ENCODE measurements at places on chromosomes 7 and 10.

DNA sequence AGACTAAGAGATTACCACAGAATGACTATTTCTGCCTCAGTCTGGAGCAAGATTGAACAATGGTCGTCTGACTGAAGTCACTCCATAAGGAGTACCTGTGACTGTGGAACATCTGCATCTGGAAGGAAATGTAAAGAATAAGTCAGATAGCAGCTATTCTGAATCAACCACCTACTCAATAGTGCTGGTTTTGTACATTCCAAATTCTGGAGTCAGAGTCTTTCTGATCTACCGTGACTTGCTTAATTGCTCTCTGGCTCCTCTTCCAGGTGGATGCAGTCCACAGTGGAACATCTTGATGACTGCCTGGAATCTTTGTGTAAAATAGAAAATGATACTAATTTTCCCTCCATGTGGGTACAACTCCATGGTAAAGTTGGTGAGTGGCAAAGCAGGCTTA is 156.3 kb upstream of the SEMA3C start:
- DNase-seq: no peak

DNA sequence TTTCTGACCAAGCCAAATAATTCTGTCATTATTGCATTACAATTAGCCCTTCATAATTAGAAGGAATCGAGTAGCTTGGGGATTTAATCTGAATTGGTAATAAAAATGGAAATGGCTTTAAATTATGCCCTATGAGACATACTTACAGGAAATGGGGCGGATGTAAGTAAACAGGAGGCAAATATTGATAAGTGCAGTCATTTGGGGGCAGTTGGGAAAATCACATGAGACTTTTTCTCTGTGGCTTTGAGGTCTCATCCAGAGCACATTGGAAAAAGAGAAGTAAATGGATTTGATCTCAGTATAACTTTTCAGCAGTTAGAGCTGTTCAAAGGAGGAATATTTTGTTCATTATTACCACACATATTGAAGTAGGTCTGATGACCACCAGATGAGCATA is 307.8 kb upstream of the POM121L12 start:
- DNase-seq: no peak

DNA sequence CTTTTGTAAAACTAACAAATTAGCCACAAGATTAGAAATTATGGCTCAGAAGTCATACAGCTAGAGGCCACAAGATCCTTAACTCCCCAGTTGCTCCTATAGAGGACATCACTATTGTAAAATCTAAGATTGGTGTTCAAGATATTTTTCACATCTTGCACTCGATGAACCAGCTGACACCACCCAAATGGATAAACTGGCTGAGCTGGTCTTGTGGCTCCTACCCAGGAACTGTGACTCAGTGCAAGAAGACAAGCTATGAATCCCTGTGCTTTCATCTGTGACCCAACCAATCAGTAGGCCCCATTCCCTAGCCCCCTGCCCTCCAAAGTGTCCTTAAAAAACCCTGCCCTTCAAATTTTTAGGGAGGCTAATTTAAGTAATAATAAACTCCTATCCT is 27.9 kb upstream of the R3HCC1L start:
- no peak for DNase-seq

DNA sequence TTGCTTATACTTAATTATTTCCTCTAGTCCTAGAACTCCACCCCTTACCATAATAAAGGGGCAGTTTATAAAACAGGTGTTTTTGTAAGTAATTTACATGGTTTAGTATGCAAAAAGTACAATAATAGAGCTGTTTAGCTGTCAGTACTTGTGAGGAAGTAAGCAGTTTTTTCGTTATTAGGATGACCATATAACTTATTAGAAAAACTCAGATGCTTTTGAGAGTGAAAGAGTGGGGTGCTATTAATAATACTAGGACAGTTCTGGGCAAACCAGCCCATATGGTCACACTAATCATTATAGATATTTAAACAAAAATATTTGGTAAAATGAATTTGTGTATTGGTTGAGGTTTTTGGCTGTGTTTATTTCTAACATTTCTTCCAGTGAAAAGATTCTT is 201.9 kb upstream of the KAT6B start:
- no peak for DNase-seq

DNA sequence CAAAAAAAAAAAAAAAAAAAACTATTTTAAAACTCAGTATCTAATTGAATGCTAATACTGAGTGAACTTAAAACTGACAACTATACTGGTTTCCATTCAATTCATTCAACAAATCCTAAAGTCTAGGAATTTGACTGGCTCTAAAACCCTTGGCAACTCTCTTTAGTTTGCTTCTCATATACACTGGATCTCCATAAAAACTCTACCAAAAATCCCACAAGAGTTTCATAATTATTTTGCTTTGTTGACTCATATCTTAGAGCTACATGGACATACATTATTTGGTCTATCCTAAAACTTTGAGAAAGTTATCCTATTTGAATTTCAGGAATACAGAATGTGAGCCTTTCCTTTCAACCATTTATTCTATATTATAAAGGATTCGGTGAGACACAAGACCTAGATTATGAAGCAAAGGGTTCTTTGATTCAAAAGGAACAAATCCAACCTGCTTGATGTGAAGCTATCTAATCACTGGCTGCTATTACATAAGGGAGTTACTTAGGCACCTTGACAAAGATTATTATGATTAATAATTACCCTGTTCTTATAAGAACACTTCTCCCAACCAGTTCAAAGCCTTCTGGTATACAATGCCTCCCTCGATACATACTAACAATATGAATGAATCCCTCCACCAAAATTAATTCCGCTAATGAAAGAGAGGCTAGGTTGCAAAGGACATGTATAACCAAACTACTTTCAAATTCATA is 15.8 kb upstream of the KMT2E start:
- DNase-seq: no peak

GRCh38 chr10:24446739-24447138 is 237.8 kb downstream of the KIAA1217 start:
- DNase-seq: no peak

DNA sequence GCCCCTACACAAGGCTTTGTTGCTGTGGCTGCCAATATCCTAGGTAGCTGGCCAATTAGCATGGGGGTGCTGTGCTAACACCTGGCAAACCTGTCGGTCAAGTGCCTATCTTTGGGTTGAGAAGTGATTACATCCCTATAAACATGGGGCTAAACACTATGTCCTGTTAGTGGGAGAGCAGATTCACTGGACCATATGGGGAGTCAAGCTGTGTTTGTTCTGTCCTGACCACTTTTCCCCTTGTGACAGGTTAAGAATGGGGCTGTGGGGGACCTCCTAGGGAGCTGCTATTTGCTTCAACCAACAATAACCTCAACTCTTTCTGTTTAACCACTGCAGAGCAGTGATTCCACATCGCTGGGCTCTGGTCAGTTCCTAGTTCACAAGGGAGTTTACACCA is 151.5 kb upstream of the AOAH start:
- DNase-seq: peak; percentile 43

DNA sequence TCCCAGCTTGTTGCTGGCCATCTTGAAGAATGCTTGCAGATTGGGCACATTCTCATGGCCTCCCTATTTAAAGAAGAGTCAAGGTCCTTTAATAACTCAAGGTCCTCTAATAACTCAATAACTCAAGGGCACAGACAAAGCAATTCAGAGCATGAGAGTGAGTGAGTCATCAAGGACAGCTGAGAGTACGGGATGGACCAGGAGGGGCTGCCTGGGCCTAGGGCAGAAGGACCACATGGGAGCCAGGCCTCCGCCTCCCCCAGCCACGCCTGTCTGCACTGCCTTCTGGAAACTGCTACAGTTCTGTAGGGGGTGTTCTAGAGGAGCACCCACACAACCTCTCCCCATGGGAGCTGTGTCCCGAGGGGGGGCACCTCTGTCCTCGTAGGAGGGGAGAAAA is 48.9 kb downstream of the ZNF503 start:
- no peak for DNase-seq

- DNase-seq: no peak
These were observed 176.0 kb upstream of the NAMPT start for GRCh38 chr7:106460792-106461254.

DNA sequence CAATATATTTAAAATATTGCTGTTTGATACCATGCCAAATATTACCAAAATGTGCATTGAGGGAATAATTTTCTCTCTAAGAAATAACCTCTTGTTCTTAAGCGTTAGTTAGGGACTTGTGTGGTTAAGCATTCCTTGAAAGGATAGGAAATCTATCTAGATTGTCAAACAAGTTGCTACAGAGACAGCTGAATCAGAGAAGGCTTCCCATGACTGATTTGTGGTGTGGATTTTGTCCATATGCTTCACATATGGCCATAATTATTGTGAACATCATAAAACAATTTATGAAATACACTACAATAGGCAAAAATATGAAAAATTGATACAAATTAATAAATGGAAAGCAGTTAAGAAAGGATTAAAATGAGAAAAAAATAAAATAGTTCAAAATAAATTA is 96.3 kb downstream of the GNAT3 start:
- no peak for DNase-seq

DNA sequence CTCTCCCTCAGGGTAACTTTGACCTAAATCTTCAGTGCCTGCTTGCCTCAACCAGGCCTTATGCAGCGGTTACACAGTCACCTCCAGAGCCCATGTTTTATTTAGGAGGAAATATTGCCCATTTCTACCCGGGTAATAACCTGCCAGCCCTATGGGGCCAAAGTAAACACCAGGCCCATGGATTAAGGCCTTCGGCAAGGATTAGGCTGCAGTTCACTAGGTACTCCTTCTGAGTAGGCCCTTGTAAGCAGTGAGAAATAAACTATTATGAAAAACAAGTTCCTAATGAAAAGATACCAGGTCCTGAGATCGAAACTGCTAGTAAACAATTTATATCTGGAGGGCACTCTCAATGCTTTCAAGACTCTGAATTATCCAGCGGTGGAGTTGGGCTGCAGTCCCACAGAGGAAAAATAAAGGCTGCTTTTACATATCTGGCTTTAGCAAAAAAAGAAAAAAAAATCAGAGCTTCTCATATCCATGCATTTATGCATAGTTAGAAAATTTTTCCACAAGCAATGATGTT is 3.7 kb upstream of the HOXA10 start:
- DNase-seq: no peak

DNA sequence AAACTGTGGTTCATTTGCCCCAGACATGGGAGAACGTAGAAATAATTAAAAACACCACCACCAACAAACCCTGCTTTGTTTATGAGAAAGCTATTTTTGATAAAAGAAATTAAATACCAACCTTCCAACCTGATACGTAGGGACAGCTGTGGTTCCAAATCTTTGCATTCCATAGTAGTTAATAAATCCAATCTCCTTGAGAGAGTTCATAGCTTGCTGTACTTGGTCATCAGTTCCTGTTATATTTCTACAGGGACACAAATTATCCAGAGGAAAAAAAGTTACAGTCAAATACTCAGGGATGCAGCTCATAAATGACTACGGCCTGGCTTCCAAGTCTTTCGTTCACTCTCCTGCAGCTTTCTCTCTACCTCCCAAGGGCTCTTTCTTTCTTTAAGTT is 41.1 kb downstream of the PUS7 start:
- no peak for DNase-seq

DNA sequence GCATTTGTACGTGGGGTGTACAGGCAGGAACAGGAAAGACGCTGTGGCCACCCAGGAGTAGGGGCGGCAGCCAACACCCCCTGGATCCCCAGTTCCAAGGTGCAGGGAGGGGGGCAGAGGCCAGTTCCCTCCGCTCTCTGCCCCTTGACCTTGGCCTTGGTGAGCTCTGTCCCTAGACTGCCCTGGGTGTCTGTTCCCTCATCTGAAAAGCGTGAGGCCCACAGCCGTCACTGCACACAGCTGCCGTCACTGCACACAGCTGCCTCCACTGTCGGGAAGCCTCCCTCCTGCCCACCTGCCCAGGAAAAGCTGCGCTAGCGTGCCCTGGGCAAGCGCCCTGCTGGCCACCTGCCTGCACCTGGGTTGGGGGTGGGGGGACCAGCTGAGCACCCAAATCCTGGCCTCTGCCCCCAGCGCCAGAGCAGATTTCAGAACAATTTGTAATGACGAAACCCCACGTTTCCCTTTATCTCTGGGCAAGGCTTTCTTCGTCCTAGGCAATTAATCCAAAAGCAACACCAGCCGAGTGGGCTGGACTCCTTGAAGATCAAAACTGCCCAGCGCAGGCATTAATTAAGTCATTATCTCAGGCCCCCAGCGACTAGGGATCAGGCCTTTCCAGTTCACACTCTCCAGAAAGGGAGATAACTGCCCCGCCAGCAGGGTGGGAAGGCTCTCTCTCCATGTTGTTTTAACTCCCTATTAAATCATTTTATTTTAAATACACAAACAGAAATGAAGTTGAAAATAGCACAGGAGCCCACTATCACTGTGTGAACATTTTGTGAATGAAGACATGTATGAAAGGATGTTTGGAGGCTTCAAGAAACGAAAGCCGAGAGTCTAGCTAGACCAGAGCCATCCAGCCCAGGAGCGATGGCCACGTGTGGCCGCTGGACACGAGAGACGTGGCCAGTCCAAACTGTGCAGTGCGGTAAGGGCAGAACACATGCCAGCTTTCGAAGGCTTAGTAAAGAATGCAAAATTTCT is 4.0 kb upstream of the PDGFA start:
- DNase-seq: no peak

DNA sequence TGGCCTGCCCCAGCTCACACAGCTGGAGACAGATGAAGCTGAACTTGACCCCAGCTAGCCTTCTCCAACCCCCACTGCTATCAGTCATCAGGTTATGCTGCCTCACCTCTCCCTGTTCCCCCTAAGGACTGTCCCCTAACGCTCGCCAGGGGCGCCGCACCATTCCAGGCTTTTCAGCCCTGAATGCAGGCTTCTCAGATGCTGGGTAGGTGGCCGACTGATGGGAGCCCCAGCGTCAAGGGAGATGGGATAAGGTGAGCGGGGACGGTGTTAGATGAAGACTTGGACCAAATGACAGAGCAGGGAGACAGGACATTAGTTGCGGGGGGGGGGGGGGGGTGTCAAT is 15.8 kb upstream of the OPALIN start:
- no peak for DNase-seq

DNA sequence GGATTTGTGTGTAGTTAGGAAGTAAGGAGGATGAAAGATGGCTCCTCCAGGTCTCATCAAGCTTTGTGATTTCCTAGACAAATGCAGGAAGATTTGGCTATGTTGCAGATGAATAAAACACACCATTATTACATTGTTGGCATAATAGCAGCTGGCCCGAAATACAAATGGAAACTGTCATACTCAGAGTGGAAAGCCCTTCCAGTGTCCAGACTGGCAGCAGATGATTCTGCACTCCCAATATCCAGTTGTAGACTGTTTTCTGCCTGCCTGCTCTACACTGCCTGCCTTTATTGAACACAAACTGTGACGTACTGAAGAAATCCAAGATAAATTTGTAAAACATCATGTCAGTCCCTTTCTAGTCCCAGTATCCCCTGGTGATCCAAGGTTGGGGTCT is 99.7 kb upstream of the FZD1 start:
- DNase-seq: no peak

DNA sequence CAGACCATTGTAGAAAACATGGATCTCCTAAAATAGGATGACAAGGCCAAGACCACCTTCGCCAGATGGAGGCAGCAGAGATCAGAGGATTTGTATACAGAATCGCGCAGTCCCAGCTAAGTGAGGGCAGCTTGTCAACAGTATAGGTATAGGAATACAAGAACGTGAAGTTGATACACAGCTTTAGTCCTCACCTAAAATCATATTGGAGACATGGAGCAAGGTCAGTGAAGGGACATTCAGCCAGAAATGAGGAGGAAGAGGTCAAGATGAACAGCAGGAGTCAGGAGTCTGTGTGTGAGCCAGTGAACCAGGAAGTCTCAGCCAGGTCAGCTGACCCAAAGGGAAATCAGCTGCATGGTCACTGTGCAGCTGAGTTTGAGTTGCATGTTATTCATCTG is 263.4 kb upstream of the PRKCQ start:
- DNase-seq: no peak

- DNase-seq: no peak
These were observed 60.5 kb upstream of the BET1 start for GRCh38 chr7:94064541-94065191.

- no peak for DNase-seq
These were observed 82.6 kb downstream of the ANLN start for GRCh38 chr7:36472141-36472729.

Measured in cerebellar cortex (tissue), 1 donor.